ENCODE measurements at places on chromosomes 12 and 14. TPM values are rescaled to one million over a fixed set of nuclear protein-coding genes. Genes with fewer than 3 reads are reported as not detected.

DNA sequence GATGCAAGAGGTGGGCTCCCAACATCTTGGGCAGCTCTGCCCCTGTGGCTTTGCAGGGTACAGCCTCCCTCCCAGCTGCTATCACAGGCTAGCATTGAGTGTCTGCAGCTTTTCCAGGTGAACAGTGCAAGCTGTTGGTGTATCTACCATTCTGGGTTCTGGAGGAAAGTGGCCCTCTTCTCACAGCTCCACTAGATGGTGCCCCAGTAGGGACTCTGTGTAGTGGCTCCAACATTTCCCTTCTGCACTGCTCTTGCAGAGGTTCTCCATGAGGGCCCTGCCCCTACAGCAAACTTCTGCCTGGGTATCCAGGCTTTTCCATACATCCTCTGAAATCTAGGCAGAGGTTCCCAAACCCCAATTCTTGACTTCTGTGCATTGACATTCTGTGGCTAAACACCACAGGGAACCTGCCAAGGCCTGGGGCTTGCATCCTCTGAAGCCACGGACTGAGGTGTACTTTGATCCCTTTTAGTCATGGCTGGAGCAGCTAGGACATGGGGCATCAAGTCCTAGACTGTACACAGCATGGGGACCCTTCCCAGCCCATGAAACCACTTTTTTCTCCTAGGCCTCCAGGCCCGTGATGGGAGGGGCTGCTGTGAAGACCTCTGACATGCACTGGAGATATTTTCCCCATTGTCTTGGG is 24.0 kb upstream of the SLC38A1 start:
- DNase-seq: no peak

GRCh38 chr14:60506985-60507829 is 1.7 kb upstream of the SIX6 start:
- no peak for DNase-seq

GRCh38 chr12:95796982-95797289 is 6.4 kb upstream of the NTN4 start:
- no peak for DNase-seq

GRCh38 chr12:69579029-69579428 is 6.2 kb upstream of the CCT2 start:
- DNase-seq: no peak

DNA sequence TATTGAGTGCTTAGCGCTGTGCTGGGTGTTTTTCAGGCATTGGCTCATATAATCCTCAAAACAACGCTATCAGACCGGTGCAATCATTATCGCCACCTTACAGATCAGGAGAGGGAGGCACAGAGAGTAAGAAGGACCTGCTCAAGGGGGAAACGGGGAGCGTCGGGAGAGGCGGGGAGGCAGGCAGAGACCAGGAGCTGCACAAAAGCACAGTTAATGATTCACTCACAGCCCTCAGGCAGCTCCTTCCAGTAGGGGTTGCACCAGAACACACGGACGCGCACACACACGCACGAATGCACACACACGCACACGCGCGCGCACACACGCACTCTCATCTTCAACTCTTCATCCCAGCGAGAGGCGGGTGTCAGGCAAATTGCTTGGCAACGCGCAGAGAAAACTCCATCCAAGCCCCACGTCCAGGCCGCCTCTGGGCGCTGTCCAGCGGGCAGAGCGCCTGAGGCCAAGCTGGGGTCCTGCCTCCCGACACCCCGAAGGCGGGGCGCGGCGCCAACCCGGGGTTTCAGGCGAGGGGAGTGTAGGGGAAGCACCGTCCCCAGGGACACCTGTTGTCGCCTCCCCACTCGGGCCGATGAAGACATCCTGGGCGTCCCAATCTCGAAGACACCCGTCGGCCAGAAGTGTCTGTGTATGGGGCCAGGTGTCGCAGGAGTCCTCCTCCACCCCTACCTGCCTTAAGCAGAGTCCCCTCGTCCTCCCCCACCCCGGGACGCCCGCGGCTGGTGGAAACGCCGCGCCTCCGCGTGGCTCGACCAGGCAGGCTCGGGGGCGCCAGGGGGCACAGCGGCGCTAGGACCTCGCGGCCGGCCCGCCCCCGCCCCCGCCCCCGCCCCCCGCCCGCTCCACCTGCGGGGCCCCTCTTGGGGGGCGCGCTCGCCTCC is 35.5 kb upstream of the STON2 start:
- peak; percentile 63 for DNase-seq

GRCh38 chr14:61482348-61483206 is 161.2 kb downstream of the PRKCH start:
- no peak for DNase-seq

- DNase-seq: no peak
Observed at GRCh38 chr12:66210840-66211239, 21.8 kb downstream of the IRAK3 start.

DNA sequence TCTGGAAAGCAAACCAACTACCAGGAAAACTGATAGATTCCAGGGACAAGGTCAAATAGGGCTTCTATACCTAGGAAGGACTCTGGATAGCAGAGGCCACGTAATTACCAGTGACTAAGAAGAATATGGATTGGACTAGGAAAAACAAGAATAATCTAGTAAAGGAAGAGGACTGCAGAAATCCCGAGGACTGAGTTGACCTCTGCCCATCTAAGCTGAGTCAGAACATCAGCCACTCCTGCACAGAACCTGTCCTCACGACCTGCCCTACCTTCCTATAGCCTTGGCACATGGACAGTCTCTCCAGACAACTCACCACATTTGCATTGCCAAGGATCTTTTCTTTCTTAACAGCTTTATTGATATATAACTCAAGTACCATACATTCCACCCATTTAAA is 2.3 kb downstream of the OR6J1 start:
- DNase-seq: no peak

- no peak for DNase-seq
Observed at GRCh38 chr14:72472845-72473244, 421.1 kb downstream of the DPF3 start.

GRCh38 chr12:60398547-60398946 is 802.7 kb downstream of the SLC16A7 start:
- no peak for DNase-seq

GRCh38 chr14:100369019-100369418 is 45.9 kb downstream of the SLC25A47 start:
- DNase-seq: no peak

DNA sequence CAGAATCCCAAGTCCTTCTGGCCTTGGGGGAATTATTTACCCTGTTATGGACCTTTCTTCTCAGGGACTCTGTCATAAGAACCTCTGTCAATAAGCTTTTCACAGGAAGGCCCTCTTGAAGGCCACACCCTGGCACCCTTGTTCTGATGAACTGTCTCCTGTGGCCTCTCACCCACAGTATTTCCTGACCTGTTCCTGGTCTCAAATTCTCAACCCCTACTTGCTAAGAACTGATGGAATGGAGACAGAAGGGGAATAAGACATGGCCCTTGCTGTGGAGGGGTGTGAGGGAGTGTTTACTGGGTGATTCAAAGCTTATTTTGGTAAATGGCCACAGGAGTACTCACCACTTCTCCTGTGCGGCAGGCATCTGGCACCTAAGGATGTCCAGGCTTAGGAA is 1082.9 kb downstream of the BCL11B start:
- DNase-seq: no peak

DNA sequence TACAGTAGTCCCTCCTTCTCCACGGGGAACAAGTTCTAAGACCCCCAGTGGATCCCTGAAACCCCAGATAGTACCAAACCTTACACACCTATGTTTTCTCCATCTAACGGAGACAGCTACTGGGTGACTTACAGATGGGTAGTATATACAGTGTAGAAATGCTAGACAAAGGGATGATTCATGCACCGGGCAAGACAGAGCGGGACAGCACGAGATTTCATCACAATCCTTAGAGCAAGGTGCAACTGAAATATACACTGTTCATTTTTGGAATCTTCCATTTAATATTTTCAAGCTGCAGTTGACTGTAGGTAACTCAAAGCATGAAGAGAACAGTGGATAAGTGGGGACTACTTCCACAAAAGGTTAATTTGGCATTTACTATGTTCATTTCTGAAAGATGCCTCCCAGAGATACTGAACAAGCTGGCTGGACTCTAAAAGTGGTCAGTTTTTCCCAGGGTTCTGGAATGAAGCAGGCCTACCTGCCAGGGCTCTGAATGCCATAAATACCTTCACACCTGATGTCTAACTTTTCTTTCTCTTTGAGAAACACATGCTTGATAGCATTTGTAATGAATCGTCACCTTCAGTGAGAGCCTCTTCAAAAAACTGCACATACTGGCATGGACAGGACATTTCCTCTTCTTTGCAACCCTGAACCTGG is 127.7 kb upstream of the FOXN3 start:
- no peak for DNase-seq

DNA sequence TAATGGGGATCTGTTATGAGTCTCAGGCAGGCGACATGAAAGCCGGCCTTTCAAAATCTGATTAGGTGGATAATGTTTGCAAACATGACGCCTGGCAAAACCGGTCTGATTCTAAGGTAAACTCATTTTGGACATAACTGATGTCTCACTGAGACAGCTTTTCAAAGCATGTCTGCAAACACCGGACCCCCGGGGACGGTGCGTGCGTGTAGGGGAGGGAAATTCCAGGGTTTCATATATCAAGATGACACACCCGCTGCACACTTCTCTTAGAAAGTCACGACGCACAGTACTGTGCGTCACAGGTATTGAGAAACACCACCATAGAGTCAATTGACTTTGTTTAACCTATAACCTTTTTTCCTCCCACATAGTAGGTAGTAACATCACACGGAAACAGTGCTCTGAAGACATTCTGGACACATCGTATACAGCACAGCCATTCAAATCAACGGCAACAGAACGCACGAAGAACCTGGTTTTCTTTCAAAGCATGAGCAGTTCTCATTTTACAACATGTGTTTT is 43.9 kb upstream of the TESC start:
- no peak for DNase-seq

DNA sequence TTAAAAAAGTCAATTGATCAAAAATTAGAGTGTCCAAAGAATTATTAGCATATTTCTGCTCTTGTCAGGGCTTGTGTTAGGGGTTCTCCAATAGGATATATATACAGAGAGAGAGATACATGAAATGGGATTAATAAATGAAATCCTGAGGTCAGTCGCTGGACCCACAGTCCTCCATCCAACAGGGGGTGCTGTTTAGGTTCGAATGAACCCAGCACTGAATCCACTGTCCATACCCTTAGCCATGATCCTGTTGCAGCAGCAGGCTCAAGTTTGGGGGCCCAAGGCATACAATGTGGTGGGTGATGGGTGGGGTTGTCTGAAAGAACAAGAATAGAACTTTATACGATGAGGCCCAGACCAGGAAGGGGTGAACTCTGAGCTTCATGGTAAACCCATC is 780 bp upstream of the MYO1H start:
- DNase-seq: no peak

- peak; percentile 77 for DNase-seq
Observed at GRCh38 chr14:100567009-100567876, 20.0 kb downstream of the BEGAIN start.

DNA sequence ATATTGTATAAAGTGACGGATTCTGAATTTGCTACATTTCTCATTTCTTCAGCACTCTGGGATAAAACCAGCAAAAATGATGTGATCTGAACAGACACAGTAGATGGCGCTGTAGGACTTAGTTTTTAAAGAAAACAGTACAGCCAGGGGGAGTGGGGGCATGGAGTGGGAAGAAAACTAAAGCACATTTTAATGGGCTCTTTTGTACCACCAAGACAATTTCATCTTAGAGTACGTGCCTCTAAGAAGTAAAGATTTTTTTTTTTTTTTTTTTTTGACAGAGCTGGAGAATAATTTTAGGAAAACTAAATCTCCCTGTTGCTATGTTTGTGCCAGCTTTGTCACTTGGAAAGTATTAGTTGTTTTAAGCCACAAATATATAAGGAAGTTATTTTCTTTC is 124.4 kb downstream of the RAD51B start:
- DNase-seq: peak; percentile 59

DNA sequence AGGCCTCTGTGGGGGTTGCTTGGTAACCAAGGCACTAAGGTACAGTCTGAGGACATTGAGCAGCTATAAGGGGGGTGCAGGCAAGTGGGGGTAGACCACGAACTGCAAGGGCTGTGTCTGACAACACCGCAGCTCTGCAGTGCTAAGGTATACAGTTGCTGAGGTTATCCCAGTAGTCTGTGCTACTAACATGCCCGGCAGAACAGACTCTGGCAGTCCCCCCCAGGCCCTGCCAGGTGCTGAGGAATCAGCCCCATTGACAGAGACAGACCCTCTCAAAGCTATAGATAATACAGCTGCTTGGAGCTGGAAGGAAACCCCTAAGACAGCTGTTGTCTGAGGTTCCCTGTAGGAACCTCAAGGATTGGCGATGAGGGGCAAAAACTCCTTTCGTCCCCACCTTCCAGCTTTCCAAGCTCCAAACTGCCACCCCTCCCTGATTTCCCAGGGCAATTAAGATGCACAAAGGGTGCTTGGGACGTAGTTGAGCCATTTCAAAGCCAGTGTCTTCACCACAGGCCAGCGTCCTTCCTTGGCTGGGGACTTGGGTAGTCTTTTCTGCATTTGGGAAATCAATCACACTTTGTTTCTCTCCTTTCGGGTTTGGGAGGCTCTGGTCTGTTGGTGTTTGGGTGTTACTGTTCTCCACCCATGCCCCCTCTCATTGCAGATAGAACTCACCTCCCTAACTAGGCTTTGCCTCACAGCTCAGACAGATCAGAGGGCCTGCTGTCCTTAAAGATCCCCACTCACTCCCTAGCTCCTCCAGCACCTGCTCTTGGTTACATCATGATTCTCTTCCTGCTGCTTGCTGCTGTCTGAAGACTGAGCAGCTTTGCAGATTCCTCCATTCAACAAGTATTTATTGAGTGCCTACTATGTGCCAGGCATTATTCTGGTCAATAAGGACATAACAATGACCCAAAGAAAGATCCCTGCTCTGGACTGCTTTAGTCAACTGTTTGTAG is 2.0 kb upstream of the MYH7 start:
- DNase-seq: no peak

- DNase-seq: no peak
Observed at GRCh38 chr12:6691473-6691872, 2.3 kb upstream of the ZNF384 start.

DNA sequence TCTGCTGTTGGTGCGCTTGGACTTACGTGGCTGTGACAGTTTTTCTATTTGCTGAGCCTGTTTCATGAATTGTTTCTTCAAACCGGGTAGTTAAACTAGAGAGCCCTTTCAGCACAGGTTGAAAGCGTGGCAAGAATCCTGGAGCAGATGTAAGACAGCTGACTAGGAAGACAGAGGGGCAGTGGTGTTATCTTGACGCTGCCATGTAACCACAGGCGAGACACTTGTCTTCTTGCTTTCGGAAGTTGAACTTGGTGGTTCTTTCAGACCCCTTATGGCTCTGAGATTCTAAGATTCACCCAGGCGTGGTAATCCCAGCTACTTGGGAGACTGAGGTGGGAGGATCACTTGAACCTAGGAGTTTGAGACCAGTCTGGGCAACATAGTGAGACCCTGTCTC is 4.3 kb downstream of the EMP1 start:
- no peak for DNase-seq

GRCh38 chr12:31867292-31867691 is 91.9 kb upstream of the RESF1 start:
- no peak for DNase-seq

Gene KRT7
- polyA plus RNA-seq: 0.16 TPM

Gene B3GNT4
- polyA plus RNA-seq: 0.36 TPM

Gene WNT1
- polyA plus RNA-seq: not detected

Gene TAS2R30
- 0.25 TPM for polyA plus RNA-seq

Gene KRT71
- not detected for polyA plus RNA-seq

Gene OR8S1
- polyA plus RNA-seq: not detected

Gene HCAR1
- 0.20 TPM for polyA plus RNA-seq

Gene PAPLN
- 6.0 TPM for polyA plus RNA-seq

Gene RPL10L
- not detected for polyA plus RNA-seq

Gene FAM234B
- 1.1 TPM for polyA plus RNA-seq

Gene TAS2R43
- not detected for polyA plus RNA-seq

Gene FGF6
- polyA plus RNA-seq: not detected

Gene SLCO1B1
- polyA plus RNA-seq: not detected
